Skeletal muscle cell (primary cell): ENCODE measurements at places on chromosomes 1 and 21.

DNA sequence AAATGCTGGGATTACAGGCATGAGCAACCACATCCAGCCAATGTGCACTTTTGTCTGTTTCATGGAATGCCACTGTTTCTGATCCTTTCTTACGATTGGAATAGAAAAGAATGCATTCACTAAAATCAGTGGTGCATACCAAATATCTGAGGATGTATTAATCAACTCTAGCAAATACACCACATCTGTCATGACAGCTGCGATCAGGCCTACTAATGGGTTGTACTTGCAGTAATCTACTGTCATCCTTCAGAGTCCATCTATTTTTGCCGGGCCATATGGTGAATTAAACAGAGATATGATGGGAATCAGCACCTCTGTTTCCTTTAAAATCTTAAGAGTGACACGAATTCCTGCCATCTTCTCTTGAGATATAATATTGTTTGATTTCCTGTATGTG, 8.5 kb upstream of the USP1 start:
- DNase-seq: no peak

GRCh38 chr1:2972011-2972878, 49.0 kb upstream of the ACTRT2 start:
- no peak for DNase-seq

GRCh38 chr1:117605774-117606648, at the start of gene TENT5C:
Gene TENT5C (plus strand): TSS chr1:117606048. CDS start chr1:117622869, 16,821 bp downstream.
- DNase-seq: peak; percentile 66

DNA sequence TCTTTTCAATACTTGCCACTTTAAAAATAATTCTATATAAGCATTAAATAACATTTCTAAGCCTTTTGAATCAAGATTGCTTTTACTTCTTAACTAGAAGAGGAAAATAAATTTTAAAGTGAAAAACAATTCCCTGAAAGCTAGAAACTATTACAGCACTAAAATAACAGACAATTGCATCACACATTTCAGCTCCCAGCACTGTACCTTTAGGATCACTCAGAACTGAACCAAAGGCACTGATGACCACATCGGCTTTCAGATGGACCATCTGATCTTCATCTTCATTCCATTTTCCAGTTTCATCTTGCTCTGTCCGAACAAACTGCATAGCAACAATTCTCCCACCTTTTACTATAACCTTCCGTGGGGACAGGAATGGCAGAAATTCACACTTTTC, 347.3 kb downstream of the DPYD start:
- DNase-seq: no peak

DNA sequence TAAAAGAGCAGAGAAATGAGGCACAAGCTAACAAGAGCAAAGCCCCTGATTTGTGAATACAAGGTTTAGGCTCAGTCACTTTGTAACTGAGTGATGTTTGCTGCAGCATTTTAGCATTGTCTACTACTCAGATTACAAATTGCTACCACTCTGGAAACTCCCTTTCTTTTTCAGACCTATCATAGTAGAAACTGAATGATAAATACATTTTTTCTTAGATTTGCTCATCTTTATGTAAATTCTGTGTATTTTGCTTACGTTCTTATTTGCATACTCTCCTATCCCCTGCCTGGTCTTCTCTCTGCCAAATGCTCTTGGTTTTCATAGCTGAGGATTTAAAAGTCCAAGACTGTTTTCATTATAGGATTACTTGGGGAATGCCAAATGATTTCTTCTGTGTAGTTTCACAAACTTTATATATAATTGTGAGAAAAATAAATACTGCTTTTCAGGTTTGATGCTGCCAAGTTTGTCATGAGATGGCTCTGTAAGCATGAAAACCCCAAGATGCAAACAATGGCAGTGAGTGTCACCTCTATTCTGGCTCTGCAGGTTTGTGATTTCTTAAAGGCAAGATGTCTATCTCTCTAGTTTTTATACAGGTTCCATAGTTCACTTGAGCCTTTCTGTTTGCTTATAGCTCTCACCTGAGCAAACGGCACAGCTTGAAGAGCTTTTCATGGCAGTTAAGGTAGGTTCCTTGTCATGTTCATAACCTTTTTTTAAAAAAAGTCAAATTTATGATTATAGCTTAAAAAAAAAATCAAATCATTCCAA, 24.7 kb downstream of the ZYG11A start:
- DNase-seq: no peak

DNA sequence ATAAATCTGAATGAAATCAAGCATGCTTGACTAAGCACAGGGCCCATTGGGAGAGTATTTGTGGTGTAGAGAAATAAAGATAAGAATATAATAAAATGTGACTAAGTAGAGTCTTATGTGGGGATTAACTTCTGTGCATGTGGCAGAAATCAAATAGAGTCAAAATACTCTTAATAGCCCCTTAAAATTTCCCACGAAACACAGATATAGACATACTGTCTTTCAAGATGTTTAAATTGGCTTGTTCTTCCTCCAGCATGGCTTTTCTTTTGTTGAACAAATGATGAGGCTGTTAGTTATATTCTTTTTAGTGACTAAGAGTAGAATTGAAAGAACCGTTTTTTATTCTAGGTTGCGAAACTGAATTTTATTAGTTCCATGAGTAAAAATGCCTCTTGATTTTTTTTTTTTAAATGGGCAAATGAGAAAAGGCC, 112.3 kb downstream of the RPS6KC1 start:
- DNase-seq: no peak

DNA sequence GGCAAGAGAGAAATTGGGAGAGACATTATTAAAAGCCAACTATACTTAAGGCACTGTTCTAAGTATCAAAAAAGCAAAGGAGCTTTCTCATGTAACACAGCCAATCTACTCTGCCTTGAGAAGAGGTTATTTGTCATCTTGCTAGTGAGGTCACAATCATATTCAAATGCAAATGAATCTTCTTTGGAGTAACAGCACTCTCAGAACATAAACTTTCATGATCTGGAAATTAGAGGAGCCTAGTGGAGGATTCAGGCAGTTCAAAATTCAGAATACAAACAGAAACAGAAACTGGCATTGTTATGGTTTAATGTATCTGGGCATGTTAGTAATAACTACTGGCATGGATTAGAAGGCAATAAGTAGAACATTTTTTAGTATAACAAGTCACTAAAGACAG, 57.4 kb downstream of the ARID4B start:
- DNase-seq: no peak

- no peak for DNase-seq
Measured at GRCh38 chr1:57470036-57470435, 46.2 kb upstream of the DAB1 start.

DNA sequence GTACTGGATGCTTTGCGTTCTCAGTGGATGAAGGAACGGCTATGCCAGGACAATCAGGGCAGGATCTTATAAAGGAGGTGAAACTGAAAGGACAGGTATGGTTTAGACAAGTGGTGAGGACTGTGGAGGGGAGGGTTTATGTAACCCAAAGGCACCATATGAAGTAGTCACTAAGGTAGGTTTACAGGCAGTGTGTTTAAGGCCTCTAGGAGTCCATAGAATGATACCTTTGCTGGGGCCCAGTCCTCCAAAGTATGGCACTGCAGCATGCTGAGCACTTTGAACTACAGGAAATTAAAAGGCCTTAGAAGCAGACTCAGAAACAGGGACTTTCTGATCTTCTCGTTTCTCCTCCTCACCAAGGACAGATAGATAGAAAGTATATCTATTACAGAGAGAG, 304.7 kb upstream of the USP25 start:
- DNase-seq: no peak

DNA sequence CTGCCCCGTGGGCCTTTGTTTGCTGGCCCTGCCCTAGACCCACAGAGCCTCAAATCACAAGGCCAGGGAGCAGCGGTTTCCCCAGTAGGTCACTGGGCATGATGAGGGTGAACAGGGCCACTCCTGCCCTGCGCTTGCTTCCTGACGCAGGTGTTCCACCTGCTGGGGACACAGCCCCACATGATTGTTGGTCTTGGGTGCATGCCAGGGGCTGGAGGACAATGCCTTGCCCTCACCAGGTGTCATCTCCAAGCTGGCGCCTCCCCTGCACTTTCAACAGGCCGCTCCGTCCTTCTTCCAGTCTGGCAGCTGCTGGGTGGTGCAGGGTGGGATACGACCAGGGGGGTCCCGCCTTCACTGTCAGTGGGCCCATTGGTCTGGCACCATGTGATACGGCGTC, 24.3 kb downstream of the IL10RB start:
- DNase-seq: no peak

GRCh38 chr1:177948336-177948972, 21.4 kb downstream of the SEC16B start:
- DNase-seq: no peak

GRCh38 chr1:166843769-166844596, 4.7 kb downstream of the POGK start:
- DNase-seq: no peak

- DNase-seq: no peak
Measured at GRCh38 chr1:23567996-23568607, 8.8 kb upstream of the ID3 start.

DNA sequence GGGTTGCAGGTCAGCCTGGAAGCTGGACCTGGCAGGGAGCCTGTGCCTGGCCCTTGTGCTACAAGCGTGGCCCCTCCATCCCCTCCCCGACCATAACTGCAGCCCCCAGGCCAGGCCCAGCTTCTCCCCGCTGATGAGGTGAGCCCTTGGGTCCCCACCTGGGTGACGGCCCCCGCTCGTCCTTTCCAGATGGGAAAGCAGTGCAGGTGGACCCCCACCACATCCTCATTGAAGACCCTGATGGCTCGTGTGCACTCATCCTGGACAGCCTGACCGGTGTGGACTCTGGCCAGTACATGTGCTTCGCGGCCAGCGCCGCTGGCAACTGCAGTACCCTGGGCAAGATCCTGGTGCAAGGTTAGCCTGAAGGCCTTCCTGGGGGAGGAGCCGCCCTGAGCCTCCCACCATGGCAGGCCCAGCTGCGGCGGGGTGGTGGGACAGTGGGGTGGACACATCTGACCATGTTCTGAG, 56.9 kb downstream of the TRIM11 start:
- DNase-seq: no peak

DNA sequence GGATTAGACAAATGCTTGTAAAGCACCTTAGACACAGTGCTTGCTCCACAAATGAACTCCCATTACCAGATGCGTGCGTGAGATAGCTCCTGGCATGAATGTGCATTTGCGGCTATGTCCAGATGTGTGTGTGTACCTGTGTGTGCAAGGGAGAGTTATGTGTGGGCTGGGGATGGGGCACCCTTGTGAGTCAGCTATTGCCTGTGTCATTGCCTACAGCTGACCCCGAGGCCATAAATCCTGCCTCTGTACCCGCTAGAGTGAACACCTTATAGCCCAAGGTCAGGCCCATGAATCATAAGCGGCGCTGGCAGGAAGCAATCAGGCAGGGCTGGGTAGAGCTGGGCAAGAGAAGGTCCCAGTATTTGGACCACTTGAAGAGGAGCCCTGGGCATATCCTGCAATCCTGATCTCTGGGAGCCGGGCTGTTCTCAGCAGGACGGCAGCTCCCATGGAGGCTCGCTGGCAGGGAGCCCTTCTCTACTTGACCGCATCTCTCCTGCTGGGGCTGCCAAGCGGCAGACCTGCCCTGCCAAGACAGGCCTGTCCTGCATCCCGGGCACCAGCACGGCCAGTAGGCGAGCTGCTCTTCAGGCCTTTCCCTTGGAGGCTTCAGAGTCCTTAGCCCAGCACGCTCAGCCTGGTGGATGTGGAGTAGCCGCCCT, 86.4 kb downstream of the TMEM53 start:
- no peak for DNase-seq

DNA sequence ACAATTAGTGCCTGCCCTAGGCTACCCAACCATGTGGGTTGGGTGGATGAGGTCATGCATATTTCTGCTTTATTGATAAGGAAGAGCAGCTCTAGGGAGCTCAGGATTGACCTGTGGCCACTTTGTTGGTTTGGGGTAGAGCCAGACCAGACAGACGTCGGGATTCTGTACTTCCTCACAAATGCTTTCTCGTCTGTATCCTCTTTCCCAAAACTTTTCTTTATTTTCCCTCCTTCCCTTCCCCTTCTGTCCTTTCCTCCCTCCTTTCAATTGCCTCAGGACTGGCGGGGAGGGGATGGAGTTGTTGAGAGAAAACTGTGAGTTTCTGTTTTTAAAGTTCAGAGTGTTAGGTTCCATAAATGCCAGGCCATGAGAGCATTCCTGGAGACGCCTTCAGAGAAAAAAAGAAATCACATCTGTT, 68.0 kb downstream of the UCK2 start:
- no peak for DNase-seq

DNA sequence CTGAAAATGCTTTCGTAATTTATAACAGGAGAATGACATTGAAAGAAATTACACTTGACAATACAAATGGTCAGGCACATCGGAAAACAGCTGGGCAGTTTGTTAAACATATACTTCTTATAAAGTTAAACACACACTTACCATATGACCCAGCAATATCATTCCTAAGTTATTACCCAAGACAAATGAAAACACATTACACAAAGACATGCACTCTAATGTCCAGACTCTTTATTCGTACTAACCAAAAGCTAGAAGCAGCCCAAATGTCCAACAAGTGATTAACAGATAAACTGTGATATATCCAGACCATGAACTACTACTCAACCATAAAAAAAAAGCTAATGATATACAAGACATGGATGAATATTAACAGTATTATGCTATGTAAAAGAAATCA, 8.5 kb downstream of the AKT3 start:
- peak; percentile 17 for DNase-seq
